ENCODE measurements at places on chromosomes 11 and 22.
A peak's percentile ranks its signal among the peaks of the same experiment; 100 is the strongest.

DNA sequence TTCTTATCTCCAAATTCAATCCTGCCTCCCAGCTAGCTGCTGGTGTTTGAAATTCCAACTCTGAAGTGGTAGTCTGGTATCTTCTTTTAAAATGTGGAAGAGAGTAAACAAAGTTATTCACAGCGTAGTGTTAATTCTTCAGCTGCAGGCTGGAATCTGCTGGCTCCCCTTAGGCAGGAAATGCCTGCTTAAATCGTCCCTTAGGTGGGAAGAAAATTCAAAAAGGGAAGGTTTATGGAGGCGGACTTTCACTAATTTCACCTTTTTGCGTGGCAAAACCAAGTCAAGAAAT lies 439.0 kb upstream of the CCDC90B start:
- no peak for DNase-seq

- peak; percentile 24 for DNase-seq
Observed at GRCh38 chr11:876545-876944, 33.9 kb downstream of the TSPAN4 start.

- DNase-seq = peak; percentile 91
Observed at GRCh38 chr11:61730240-61730994, 22.0 kb upstream of the MYRF start.

DNA sequence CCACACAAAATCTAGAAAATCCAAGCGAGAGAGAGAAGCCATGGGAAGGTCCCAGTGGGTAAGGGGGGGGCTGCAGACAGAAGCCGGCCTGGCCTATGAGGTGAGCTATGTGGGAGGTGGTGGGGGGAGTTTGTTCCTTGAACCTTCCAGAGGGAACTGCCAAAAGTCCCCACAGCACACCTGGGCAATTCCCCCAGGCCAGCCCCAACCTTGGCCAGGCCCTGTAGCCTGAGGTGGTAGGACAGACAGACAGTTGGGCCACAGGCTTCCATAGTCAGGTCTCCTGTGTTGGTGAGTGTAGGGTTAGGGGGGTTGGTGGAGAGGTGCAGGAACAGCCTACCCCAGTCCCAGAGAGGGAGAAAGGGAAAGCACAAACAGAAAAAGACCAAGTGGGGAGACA lies 39.0 kb downstream of the LMO1 start:
- DNase-seq = no peak

GRCh38 chr11:38138972-38139371 lies 1540.9 kb upstream of the RAG2 start:
- DNase-seq = no peak

DNA sequence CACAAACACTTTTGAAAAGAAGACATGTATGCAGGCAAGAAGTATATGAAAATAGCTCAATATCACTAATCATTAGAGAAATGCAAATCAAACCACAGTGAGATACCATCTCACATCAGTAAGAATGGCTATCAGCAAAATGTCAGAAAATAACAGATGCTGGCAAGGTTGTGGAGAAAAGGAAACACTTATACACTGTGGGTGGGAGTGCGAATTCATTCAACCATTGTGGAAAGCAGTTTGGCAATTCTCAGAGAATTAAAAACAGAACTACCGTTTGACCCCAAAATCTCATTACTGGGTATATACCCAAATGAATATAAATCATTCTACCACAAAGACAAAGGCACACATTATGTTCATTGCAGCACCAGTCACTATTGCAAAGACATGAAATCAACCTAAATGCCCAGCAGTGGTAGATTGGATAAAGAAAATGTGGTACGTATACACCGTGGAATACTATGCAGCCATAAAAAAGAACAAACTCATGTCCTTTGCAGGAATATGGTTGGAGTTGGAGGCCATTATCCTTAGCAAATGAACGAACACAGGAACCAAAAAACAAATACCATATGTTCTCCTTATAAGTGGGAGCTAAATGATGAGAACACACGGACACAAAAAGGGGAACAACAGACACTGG lies 18.5 kb downstream of the MMP13 start:
- no peak for DNase-seq

GRCh38 chr22:39349967-39350726 lies at the start of gene SYNGR1:
SYNGR1 (plus strand) TSS chr22:39349991; CDS start chr22:39350011, 20 bp downstream.
- DNase-seq = no peak

DNA sequence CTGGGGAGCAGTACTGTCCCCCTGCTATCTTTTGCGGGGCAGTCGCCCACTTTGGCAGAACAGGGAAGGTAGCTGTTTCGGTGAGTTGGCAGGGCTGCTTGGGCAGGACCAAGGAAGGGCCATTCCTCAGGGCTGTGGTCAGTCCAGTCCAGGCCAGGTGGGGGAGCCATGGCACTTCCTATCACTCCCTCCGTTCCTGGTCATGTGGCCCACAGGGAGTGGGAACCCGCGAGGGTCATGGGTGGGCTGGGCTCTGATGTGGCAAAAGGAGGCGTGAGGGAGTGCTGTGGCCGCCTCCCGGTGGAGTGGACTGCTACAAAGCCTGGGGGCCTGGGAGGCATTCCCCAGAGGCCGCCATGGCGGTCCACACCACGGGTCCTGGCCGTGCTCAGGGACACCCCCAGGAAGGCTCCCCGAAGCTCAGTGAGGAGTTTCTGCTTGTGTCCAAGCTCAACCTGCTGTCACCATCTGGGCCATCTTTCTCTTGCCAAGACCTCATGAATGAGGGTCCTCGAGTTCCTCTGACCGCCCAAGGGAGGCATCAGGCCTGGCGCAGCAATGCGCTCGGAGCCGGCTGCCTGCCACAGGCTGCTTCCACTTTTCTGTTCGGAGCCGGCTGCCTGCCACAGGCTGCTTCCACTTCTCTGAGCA lies 11.9 kb downstream of the CHID1 start:
- DNase-seq = peak; percentile 15

DNA sequence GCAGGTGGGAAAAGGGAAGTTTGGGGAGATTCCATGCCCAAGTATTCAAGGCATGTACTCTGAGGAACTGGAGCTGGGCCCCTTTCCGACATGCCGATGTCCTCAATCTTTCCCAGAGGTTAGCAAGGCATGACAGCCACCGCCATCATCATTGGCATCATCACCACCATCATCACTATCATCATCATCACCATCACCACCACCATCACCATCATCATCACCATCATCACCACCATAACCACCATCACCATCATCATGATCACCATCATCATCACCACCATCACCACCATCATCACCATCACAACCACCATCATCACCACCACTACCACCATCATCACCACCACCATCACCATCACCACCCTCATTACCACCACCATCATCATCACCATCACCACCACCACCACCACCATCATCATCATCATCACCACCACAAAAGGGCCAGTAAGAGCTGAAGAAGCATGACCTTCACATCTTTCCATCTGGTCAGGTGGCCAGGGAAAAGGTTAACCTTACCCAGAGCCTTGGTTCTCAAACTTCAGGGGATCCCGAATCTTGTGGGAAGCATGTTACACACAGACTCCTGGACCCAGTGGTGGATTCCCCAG lies 25.8 kb downstream of the PHF21B start:
- DNase-seq = no peak

DNA sequence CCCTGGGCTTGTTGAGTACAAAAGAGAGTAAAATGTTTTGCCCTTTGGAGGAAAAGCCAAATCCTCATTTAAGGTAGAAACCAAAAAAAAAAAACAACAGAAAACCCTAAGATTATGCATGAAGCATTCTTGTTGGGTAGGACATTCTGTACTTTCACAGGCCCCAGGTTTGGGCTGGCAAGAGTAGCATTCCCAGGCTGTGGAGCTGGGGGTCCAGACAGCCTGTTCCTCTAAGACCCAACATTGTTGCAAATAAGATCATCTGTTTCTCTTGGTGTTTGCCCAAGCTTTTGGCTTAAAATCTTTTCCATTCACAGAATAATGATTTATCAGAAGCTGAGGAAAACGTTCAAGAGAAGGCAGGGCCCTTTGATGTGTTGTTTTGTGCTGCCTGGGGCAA lies 123.8 kb downstream of the MICAL2 start:
- no peak for DNase-seq

DNA sequence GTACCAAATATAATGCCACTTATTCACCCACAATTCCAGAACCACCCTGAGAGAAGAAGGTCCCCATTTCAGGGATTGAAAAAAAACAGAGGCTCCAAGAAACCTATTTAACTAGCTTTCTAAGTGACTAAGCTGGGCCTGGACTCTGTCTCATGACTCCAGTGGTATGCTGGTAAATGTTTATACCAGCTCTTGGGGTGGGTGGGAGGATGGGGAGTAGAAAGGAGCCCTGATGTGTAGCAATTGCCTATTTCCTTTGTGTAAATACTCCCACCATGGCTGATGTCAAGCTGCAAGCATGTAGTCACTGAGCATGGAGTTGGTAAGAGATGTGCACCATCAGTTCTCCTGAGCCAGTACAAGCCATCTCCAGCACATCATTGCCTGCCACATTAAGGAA lies 2.8 kb downstream of the PRG3 start:
- DNase-seq = peak; percentile 57

GRCh38 chr22:35023692-35024363 lies 42.1 kb upstream of the ISX start:
- DNase-seq = peak; percentile 68

Measured in kidney tubule cell (primary cell).